ENCODE measurements at places on chromosomes 5 and 9. TPM values are rescaled to one million over a fixed set of nuclear protein-coding genes. Genes with fewer than 3 reads are reported as not detected.
A peak's percentile ranks its signal among the peaks of the same experiment; 100 is the strongest.

The DAB2IP gene
- total RNA-seq: 26.0 TPM

DNA sequence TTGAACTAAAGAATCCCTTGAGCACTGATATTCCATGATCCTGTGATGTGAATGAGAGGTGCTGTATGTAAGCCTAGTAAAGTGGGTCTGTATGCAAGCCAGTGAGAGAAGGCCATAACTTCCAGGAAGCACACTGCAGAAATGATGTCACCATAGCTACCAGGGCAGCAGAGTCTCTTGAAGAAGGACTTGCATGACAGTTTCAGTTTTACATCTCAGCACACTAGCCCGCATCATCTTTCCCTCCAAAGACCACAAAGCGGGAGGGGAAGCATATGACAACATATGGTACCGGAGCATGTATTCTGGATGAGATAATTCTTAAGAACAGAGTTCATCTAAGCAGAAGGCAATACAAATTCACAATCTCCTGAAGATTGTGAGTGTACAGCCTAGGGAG is 37.6 kb upstream of the MAST4 start:
- H3K4me1 ChIP-seq: no peaks in the 10 kb centered on the region
- no peak overlapping the region for H3K4me3 ChIP-seq
- DNase-seq: no peak

GRCh38 chr5:35859101-35859661 is 2.5 kb downstream of the IL7R start:
- H3K36me3 ChIP-seq: no peaks in the 10 kb centered on the region
- no peak overlapping the region for H3K4me3 ChIP-seq
- H3K4me1 ChIP-seq: no peaks in the 10 kb centered on the region
- H3K27ac ChIP-seq: no peak overlapping the region
- DNase-seq: no peak

The CCDC171 gene
- 1.1 TPM for total RNA-seq

- no peaks in the 10 kb centered on the region for H3K4me1 ChIP-seq
- DNase-seq: peak; percentile 54
- H3K27me3 ChIP-seq: no peaks in the 10 kb centered on the region
- no peak overlapping the region for H3K4me3 ChIP-seq
Observed at GRCh38 chr9:135602789-135603481, 36.4 kb downstream of the GLT6D1 start.

DNA sequence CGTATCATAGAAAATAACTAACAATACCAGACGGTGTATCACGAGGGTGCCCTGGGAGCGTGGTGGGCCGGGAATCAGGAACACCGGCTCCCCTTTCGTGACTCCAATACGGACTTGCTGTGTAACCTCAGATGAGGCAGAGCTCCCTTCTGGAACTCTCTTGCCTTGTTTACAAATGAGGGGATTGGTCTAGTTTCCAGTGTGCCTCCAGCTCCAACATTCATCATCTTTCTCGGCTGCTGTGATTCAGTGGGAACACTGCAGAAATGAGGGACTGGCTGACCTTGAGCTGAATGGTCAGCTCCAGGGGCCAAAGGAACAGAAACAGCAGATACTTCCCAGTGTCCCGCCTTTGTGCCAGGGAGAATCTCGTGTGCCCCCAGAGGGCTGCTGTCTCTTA is 22.6 kb upstream of the TGFBI start:
- no peak overlapping the region for H3K4me3 ChIP-seq
- no peak overlapping the region for H3K27ac ChIP-seq
- no peaks in the 10 kb centered on the region for H3K27me3 ChIP-seq
- H3K36me3 ChIP-seq: no peaks in the 10 kb centered on the region

DNA sequence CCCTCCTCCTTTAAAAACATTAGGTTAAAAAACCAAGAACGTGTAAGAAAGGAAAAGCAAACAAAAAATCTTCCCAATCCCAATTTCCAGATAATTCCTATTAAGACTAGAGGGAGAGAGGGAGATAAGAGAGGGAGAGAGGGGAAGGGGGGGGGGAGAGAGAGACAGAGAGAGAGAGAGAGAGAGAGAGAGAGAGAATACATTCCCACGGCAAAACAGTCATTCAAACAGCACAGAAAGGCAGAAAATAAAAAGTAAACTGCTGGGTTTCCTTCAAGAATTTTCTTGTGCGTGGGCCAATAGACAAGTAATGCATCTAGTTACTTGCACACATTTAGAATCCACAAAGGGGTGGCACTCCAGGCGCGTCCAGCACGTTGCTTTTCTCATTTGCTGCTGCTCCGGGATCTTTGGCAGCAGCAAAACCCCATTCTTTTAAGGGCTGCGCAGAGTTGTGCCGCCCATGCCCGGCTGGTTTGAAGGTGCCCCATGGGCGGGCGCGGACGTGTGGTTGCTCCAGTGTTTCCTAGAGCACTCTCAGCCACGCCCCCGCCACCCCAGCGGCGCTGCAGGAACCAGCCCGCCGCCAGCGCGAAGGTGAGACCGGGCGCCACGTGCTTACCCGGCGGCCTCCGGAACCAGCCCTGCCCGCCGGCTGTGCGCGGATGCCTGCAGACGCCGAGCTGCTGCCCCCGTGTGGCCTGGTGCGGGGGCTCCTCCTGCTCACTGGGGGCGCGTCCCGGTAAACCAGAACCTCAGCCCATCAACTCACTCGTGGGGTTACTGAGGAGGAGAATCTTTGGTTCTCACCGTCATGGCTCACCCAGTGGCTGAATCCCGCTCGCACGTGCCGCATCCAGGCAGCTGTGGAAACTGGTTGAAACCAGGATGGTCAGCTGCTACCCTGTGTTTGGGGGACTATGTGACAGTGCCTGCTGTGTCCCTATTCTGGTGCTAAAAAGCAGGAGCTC is 44.6 kb downstream of the STC2 start:
- H3K4me3 ChIP-seq: peak overlapping the region; percentile 46
- no peaks in the 10 kb centered on the region for H3K36me3 ChIP-seq
- no peak overlapping the region for H3K27ac ChIP-seq
- H3K4me1 ChIP-seq: peaks cover 8% of the 10 kb centered on the region

DNA sequence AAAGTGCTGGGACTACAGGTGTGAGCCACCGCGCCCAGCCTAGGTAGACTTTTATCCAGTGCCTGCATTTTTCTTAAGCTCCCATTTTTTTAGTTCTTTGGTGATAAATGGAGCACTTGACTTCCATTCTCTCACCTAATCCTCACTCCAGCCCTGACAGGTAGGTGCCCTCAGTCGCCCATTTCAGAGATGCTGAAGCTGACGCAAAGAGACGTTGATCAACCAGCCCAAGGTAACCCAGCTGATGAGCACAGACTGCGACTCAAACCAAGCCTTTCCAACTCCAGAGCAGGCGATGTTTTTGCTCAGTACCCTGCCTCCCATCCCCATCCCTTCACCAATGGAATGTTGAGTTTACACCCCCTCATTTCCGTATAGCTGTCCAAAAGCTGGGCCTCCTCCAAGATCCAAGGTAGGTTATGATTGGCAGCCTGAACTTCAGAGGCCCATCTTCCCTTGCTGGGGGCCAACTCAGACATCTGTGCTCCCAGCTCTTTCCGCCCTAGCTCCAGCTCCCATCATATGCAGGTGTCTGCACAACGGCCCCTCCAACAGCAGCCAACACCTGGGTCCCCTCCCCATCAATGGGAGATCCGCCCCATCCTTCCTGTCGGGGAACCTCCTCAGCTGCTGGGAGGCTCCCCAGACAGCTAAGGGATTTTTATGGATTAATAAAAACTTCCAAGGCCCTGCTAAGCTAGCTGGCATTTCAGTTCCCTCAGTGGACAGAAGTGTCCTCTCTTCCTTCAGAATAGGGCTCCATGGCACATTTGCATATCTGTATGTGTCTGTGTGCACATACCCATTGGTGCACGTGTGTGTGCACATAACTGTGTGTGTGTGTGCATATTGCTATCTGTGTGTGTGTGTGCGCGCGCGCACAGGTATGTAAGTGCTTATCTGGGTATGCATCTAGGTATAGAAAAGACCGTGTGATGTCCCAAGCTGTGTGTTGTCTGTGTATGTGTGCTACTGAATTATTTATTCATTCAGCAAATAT is 39.3 kb upstream of the VDAC1 start:
- no peaks in the 10 kb centered on the region for H3K4me1 ChIP-seq
- no peaks in the 10 kb centered on the region for H3K36me3 ChIP-seq
- DNase-seq: no peak
- no peak overlapping the region for H3K27ac ChIP-seq
- no peak overlapping the region for H3K4me3 ChIP-seq

The ACOT12 gene
- total RNA-seq: 1.4 TPM

DNA sequence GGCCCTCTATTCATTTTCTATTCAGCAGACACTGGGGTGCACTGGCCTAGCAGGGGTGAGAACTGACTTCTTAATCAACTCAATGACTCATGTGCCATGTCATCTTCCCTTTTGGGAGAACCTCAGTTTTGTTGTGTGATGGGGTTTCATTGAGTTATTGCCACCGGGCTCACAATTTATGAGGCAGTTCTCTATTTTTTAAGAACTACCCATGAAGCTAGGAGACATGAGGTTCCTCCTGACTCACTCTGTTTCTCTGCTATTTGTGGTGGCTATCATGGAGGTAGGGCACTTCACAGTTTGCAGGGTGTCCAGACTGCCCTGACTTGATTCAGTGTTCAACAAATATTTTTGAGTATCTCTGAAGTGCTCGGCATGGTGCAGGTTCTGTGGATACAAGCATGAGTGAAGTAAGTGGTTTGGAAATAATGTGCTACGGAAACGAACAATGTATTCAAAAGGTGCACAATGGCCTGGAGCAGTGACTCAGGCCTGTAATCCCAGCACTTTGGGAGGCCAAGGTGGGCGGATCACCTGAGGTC is 39.3 kb downstream of the SPARC start:
- no peaks in the 10 kb centered on the region for H3K27me3 ChIP-seq
- H3K4me1 ChIP-seq: no peaks in the 10 kb centered on the region
- H3K27ac ChIP-seq: no peak overlapping the region
- H3K36me3 ChIP-seq: no peaks in the 10 kb centered on the region
- H3K4me3 ChIP-seq: no peak overlapping the region

- H3K36me3 ChIP-seq: no peaks in the 10 kb centered on the region
- no peak overlapping the region for H3K4me3 ChIP-seq
- no peaks in the 10 kb centered on the region for H3K27me3 ChIP-seq
- no peaks in the 10 kb centered on the region for H3K4me1 ChIP-seq
Observed at GRCh38 chr9:18746631-18747030, 272.7 kb downstream of the ADAMTSL1 start.

The TMEM232 gene
- 0.91 TPM for total RNA-seq

The RANBP3L gene
- not detected for total RNA-seq

DNA sequence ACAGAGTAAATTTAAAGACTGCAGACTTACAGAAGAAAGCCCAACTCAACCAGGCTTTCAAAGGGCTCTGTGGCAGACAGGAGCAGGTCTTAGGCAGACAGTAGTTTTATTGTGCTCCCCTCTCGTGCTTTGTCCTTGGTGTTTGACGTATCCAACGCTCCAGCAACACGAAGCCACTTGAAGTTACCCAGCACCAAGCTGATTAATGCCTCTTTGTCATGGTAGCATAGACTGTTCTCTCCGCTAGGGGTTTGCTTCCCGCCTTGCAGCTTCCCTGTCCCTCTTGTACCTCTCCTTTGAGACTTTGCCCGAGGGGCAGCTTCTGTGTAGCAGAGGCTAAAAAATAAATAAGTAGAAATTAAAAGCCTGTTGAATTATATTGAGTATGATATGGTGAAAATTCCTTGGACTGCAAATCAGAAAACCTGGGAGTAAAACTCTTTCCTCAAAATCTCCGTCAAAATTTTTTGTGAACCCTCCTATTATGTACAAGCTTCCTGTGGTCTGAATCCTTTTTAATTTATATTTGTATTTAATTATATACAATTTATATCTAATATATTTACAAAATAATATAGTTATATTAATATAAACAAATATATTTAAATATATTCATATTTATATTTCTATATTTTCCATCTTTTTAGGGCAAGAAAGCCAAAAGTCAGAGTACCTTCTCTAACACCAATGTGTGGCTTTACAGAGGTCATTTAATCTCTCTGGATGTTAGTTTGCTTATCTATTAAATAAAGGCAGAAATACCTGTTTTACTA is 405.4 kb downstream of the DMAC1 start:
- H3K27me3 ChIP-seq: no peaks in the 10 kb centered on the region
- H3K36me3 ChIP-seq: no peaks in the 10 kb centered on the region
- no peak overlapping the region for H3K4me3 ChIP-seq
- DNase-seq: no peak
- H3K27ac ChIP-seq: no peak overlapping the region
- no peaks in the 10 kb centered on the region for H3K4me1 ChIP-seq

- peaks cover 4% of the 10 kb centered on the region for H3K4me1 ChIP-seq
- H3K36me3 ChIP-seq: no peaks in the 10 kb centered on the region
- H3K4me3 ChIP-seq: no peak overlapping the region
- H3K27me3 ChIP-seq: no peaks in the 10 kb centered on the region
- DNase-seq: peak; percentile 58
- no peak overlapping the region for H3K27ac ChIP-seq
Observed at GRCh38 chr5:96048763-96049162, 87.1 kb upstream of the ELL2 start.

DNA sequence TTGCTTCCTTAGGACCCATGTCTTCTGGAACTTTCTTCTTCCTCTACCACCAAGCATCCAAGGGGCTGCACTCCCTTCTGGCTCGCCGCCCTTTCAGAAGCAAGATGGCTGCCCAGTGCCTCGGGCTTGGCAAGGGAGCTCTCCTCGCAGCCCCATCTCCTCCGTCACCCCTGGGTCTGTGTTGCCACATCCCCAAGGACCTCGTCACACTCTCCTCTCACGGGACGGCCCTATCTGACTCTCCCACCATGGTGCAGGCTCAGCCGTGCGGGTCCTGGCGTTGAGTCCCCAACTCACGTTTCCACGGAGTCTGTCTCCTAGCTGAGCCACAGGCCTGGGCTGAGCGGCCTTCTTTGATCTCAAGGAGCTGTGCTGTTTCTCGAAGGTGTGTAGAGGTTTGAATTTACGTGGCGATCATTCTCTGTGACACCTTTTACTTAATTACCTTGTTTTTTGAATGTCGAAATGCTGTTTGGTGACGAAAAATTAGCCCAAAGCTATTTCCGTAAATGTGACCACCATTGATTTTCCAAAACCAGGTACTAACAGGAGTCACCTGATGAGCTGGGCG is 15.0 kb upstream of the SCGB3A1 start:
- no peaks in the 10 kb centered on the region for H3K27me3 ChIP-seq
- no peak overlapping the region for H3K27ac ChIP-seq
- no peak for DNase-seq
- H3K4me1 ChIP-seq: peaks cover 8% of the 10 kb centered on the region
- H3K36me3 ChIP-seq: no peaks in the 10 kb centered on the region

The PWWP2A gene
- 36.7 TPM for total RNA-seq

The CCDC180 gene
- total RNA-seq: 5.9 TPM

The PCDHB10 gene
- total RNA-seq: 0.09 TPM
